ENCODE measurements at places on chromosomes 11 and 22.
A peak's percentile ranks its signal among the peaks of the same experiment; 100 is the strongest.

DNA sequence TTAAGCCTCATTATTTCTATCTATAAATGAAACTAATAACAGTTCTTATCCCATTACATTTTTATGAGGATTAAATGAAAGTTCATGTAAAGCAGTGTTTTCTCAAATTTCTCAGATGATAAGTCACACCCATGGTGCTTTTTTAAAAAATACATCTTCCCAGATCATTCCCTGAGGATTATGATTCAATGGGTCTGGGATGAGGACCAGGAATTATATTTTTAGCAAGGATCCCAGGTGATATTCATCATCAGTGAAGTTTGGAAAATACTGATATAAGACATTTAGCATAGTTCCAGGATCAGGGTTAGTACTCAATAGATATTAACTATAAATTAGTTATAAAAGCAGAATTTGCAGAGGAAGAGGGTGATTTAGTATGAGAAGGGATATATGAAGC lies 89.1 kb downstream of the BBOX1 start:
- no peak for DNase-seq

DNA sequence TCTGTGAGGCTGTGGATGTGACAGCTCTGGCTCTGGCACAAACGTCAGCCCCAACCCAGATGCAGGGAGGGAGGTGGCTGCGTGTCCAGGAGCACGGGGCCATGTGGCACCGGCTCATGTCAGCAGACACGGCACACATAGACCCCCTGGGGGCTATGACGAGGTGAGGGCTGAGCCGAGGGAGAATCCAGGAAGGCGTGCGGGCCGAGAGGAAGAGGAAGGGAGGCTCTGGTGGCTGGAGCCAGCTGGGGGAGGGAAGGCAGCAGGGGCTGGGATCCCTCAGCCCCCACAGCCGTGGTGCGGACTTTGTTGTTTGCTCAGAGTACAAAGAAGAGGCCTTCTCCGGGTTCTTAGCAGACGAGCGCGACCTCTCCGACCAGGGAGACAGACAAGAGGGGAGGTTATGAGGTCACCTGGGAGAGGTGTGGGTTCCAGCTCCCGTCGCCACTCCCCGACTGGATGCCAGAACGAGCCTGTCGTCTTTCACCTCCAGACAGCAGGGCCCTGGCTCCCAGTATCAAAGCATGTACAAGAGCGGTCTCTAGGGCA lies 46.1 kb downstream of the CDKN1C start:
- no peak for DNase-seq

DNA sequence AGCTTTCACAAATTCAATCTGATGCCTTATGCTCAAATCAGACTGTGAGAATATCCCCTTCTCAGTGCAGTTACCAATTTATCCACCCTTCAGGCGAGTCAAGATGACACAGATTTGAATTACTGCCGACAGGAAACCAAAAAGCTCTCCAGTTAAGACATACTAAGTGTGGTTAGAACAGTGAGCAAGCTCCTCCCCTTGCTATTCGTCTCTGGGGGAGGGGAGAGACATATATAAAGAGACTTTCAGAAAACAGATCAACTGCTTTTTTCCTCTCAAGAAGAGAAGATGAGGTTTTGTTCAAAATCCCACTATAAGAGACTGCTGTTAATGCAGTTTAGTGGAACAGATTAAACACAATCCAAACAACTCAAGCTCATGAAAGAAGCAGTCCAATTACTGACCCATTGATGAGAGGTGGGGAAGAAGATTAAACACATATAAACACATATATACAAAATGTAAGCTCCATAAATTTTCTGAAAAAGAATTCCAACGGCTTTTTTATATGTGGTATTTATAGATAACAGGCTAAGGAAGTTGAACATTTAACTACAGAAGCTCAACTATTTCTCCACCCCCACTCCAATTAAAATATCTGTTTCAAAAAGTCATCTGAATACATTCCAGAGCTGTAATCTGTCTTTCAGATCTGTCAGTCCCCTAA lies 102.7 kb downstream of the MRTFA start:
- no peak for DNase-seq

GRCh38 chr11:128728767-128729587 lies 35.1 kb downstream of the FLI1 start:
- no peak for DNase-seq

DNA sequence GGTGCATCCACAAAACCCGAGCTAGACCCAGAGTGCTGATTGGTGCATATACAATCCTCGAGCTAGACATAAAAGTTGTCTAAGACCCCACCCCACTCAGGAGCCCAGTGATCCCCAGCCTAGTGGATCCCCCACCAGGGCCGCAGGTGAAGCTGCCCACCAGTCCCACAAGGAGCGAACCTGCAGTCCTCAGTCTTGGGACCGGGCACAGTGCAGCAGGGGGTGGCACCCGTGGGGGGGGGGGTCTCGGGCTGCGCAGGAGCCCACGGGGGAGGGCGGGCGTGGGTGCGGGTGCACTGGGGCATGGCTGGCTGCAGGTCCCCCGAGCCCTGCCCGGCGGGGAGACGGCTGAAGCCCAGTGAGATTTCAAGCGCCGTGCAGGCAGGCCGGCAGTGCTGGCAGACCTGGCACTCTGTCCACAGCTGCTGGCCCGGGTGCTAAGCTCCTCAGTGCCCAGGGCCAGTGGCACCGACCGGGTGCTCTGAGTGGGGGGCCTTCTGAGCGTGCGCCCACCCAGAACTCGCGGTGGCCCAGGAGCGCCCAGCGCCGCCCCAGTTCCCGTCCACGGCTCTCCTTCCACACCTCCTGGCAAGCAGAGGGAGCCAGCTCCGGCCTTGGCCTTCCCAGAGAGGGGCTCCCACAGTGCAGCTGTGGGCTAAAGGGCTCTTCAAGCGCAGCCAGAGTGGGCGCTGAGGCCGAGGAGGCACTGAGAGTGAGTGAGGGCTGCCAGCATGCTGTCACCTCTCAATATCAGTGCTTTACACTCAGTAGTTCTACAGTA lies 989.1 kb downstream of the FAM181B start:
- DNase-seq = no peak

DNA sequence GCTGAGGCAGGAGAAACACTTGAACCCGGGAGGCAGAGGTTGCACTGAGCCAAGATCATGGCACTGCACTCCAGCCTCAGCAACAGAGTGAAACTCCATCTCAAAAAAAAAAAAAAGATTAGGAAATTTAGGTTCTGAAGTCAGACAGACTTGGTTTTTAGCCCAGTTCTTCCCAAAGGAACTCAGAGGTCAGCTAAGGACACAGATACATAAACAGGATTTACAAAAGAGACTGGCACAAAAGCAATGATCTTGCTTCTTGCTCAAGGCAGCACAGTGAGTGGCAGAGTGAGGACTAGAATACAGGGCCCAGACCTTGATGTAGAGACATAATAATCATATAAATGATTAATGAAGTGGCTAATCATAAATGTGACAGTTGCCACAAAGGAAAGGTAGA lies 25.4 kb upstream of the RRAS2 start:
- no peak for DNase-seq

DNA sequence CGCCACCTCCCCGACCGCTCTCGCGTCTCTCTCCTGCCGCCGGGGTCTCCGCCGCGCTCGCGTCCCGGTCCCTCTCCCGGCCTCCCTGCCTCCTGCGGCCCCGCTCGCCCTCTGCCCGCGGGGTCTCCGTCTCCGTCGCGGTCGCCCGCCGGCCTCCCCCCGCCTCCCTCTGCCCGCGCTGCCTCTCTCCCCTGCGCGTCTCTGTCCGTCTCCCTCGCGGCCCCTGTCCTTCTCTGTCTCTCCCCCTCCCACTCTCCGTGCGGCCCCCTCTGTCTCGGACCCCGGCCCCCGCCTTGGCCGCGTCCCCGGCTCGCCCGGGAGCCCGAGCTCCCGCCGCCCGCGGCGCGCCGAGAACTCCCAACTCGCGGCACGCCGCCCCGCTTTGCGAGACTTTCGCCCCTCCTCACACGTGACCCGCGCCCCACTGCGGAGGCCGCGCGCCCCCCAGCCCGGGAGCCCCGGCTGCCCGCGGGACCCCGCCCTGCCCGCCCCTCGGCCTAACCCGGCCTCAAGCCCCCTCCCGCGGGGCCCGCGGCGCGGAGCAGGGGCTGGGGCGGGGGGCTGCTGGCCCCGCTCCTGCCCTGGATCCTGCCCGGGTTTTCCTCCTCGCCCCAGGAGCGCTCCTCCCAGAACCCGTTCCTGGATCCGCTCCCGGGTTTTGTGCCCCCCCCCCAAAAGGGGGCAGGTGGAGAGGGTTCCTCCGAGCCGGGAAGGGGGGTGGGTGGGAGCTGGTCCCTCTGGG lies 702 bp upstream of the KCNJ4 start:
- DNase-seq = peak; percentile 51

DNA sequence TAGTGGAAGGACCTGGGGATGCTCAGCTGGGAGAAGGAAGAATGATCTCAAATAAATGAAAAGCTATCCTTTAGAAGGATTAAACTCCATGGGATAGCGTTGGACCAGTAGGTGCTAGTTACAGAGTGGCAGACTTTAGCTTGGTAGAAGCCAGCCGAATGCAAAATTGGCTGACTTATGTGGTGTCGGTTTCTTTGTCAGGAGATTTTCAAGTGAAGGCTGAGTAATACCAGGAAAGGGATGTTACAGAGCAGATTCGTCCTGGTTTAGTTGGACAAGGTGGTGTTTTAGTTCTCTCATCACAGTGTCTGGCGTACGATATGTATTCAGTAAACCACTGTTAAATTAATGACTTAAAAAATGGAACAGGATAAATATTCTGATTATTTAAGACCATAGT lies 26.0 kb downstream of the FDX1 start:
- no peak for DNase-seq

DNA sequence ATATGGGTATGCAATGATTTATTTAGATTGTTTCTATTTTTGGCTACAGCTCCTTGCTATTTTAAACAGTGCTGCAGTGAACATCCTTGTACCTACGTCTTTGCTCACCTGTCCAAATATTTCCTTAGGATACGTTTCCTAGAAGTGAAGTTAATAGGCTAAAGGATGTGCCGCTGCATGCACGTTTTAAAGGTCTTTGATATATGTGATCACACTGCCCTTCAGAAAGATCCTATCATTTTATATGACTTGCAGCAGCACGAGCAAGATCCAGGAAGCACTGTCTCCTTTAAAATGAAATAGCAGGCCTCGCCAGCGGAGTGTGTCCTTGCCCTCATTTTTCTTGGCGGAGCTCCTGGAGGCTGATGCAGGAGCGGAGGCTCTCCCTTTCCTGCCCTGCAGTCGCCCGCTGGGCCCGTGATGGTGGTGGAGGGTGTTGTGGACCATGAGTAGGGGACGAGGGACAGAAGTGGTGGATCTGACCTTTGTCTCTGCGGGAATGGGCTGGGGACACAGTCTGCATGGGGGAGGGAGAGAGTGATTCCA lies 19.4 kb downstream of the RPS6KA4 start:
- DNase-seq = peak; percentile 34

DNA sequence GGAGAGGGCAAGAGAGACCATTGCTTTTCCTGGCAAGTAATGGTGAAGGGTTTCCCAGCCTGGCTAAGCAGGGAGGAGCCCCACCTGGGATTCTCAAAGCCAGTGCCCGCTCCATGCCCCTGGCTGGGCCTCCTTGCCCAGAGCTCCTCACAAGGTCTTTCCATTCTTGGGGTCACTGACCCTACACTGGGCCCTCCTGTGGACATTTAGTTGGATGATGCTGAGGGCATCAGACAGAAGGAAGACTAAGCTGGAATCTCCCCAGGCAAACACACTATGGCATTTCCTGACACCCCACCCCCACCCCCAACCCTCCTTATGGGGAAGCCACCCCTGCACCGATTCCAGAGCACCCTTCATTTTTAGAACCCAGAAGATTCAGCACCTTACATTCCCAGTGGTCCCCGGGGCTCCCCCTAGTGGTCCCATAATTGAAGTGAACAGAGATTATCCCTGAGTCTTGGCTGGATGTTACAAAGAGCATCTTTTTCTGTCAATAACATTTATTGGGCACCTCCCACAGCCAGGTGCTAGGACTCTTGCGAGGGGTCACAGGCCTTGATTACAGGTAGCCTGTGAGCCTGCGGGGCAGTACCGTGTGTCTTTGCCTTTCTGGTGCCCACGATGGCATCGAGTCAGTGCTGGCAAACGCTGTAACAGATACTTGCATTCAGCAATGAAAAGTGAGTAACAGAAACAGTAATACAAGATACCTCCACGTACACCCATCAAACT lies 548.5 kb downstream of the BUD13 start:
- DNase-seq = peak; percentile 79

DNA sequence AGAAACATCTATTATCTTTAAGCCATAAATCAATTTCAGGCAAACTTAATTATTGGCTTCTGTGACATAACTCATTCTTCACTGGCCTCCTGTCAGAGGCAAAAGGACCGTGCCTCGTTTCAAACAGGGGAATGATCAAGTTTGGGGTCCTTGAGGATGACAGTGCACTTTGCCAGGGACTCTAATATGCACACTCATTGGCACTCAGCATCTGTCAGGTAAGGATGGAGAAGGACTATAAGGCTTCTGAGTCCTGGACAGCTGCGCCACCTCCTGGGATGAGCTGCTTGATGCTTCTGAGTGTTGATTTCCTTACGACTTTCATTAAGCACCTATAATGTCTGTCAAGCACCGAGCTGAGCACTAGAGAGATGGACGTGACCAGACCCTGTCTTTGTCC lies 20.2 kb downstream of the BPIFC start:
- DNase-seq = peak; percentile 54

DNA sequence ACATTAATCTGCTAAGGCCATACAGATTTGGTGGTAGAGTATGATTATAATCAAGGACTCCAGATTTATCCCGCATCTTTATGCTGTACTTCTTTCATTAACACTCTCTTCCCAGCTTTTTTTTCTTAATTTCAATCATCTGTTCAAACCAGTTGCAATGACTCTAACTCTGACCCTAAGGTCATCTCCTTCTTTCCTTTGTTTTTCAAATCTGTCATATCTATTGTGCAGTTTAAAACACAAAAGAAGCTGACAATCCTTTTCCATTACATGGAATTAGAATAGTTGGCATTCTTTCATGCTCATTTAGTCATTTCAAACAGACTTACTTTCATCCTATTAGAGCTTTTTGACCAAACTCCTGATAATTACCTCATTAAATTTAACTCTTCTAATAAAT lies 53.6 kb upstream of the GRM5 start:
- no peak for DNase-seq

DNA sequence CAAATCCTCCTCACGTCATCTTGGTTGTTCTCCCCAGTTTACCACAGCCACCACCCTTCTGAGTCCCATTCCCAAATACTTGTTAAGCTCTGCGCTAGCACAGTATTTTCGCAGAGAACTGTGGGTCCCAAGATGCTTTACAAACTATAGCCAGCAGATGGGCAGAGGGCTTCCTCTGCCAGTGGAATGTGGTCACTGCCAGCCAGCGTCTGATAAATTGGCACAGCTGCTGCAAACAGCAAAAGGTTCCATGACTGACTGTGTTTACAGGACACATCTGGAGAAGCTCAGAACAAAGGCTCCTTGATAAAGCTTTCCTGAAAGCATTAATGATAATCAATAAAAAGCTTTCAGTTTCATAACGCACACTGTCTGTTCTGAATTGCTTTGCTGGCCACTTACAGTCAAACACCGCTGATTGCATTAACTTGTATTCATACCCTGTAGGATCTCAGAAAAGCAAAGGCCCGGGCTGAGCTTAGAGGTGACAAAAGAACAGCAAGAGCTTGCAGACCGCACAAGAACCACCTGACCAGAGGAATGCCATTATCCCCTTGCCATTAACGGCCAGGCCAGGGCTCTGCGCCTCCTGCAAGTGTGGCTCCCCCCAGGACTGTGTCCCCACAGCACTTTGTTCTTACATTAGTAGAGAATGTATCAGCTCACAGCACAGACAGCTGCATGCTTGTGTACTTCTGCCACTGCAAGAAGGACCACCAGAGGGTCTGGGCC lies 120.6 kb downstream of the MICAL3 start:
- no peak for DNase-seq
